AG09309 (cell line): ENCODE measurements at places on chromosomes 2 and 18.

DNA sequence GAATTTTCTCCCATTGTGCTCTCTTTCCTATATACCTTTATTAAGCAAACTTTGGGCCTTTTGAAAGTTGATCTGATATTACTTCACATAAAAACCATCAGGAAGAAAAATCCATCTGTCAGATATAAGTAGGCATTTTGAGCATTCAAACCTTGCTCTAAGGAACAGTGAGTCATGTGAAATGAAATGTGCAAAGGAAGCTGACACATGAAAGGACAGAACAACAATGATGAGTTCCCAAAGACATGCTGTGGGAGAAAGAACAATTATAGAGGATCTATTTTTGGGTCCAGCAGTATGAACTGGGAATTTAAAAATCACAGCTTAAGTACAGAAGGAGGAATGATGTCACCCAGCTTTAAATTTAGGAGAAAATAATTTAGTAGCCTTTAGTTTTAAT lies 18.1 kb downstream of the CALCRL start:
- DNase-seq: no peak

- DNase-seq: no peak
These were observed 65.4 kb downstream of the SATB2 start for GRCh38 chr2:199392363-199392762.

DNA sequence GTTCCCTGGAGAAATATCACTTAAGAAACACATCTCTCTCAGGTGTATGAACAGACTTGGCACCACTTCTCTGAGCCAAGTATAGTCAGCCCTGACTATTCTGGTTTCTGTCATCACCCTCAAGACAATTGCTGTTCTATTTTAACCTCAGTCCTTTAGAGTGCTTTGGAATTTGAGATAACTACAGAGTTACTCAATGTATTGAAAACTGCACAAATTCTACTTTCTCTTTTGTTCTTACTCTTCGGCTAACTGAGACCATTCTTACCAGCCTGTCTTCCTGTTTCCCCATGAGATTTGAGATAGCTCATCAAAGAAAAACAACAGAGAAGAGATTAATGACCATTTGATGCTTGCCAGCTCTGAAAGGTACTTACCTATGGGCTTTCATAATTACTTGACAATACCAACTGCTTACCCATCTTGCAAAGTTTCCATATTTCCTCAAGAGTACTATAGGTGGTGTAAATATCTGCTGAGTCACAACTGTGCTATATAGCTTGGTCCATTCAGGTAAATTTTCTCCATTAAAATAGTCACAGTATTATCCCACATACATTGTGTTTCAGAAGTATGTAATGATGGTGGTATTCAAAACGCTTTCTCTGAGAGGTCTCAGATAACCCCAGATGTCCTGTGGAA lies 467.5 kb upstream of the CHST9 start:
- DNase-seq: no peak

GRCh38 chr18:24315170-24315569 lies 82.5 kb downstream of the OSBPL1A start:
- DNase-seq: no peak

GRCh38 chr2:219099329-219099728 lies 38.6 kb upstream of the IHH start:
- peak; percentile 42 for DNase-seq

GRCh38 chr18:12062974-12063373 lies 30.7 kb upstream of the ANKRD62 start:
- no peak for DNase-seq
